MCF 10A (cell line): ENCODE measurements at places on chromosomes 4 and X. TPM values are rescaled to one million over a fixed set of nuclear protein-coding genes. Genes with fewer than 3 reads are reported as not detected.

Gene LGI2
- 0.20 TPM in 1 of 2 replicates, not detected in the other for total RNA-seq

Gene SCRG1
- not detected in 2 replicates for total RNA-seq

Gene CAPN6
- 0.37 TPM in 1 of 2 replicates, not detected in the other for total RNA-seq

- DNase-seq: no peak
- H3K36me3 ChIP-seq: no peaks in the 10 kb centered on the region
- H3K4me3 ChIP-seq: no peak overlapping the region
- no peak overlapping the region for H3K27ac ChIP-seq
- H3K27me3 ChIP-seq: peaks cover 63% of the 10 kb centered on the region
Measured at GRCh38 chrX:133850399-133850798, 135.0 kb downstream of the GPC3 start.

- DNase-seq: no peak
- H3K4me3 ChIP-seq: no peak overlapping the region
- H3K27me3 ChIP-seq: peaks cover 10% of the 10 kb centered on the region
- H3K4me1 ChIP-seq: no peaks in the 10 kb centered on the region
- H3K36me3 ChIP-seq: no peaks in the 10 kb centered on the region
Measured at GRCh38 chrX:104918122-104918521, 302.4 kb downstream of the TEX13A start.

GRCh38 chrX:42759881-42760280 is 18.1 kb downstream of the PPP1R2C start:
- no peak overlapping the region for H3K27ac ChIP-seq
- H3K4me3 ChIP-seq: no peak overlapping the region
- DNase-seq: no peak
- H3K36me3 ChIP-seq: no peaks in the 10 kb centered on the region

DNA sequence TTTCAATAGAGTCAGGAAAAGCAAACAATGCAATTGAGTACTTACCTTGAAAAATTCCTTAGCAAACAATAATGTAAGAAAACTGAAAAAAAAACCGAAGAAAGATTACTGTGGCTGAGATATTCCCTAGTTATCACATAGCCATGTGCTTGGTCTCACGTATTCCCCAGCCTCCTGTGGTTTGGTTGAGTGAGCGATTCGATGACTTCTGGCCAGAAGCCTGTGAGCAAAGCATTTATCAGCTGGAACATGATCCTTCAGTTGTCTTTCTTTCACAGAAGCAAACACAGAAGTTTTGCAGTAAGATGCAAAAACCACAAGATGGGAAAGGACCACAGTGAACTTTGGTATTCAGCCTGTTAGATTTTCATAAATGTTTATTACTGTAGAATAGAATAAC is 1754.3 kb upstream of the AGA start:
- H3K4me1 ChIP-seq: peaks cover 8% of the 10 kb centered on the region
- H3K4me3 ChIP-seq: no peak overlapping the region
- no peaks in the 10 kb centered on the region for H3K36me3 ChIP-seq
- H3K27ac ChIP-seq: no peak overlapping the region
- no peaks in the 10 kb centered on the region for H3K27me3 ChIP-seq

DNA sequence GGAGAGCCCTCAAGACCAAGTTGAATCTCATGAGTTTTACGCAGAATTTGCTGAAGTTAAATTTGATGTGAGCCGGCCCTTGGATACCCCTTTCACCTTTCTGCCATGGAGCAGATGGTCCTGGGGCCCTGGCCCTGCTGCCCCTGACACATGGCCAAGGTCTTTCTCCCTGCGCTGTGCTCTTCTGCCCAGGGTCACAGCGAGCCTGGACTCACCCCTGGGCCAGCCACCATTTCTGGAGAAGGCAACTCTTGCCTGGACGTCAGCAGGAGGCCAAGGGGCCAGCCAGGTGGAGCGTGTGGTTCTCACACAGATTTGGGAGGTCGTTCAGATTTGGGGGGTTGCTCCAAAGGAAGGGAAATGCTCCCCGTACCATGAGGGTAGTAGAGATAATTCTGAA is 30.0 kb downstream of the PCGF3 start:
- no peak overlapping the region for H3K4me3 ChIP-seq
- H3K27me3 ChIP-seq: no peaks in the 10 kb centered on the region
- no peaks in the 10 kb centered on the region for H3K4me1 ChIP-seq

GRCh38 chr4:137359691-137360315 is 172.5 kb downstream of the PCDH18 start:
- no peak overlapping the region for H3K27ac ChIP-seq
- no peak for DNase-seq
- no peaks in the 10 kb centered on the region for H3K36me3 ChIP-seq
- no peaks in the 10 kb centered on the region for H3K27me3 ChIP-seq

GRCh38 chr4:17426222-17426621 is 85.7 kb downstream of the QDPR start:
- no peak overlapping the region for H3K27ac ChIP-seq
- DNase-seq: no peak
- H3K4me3 ChIP-seq: no peak overlapping the region
- no peaks in the 10 kb centered on the region for H3K36me3 ChIP-seq
- peaks cover 8% of the 10 kb centered on the region for H3K27me3 ChIP-seq
- H3K4me1 ChIP-seq: no peaks in the 10 kb centered on the region

- no peak overlapping the region for H3K27ac ChIP-seq
- H3K4me1 ChIP-seq: no peaks in the 10 kb centered on the region
- DNase-seq: peak; percentile 16
- H3K36me3 ChIP-seq: no peaks in the 10 kb centered on the region
- peaks cover 11% of the 10 kb centered on the region for H3K27me3 ChIP-seq
Measured at GRCh38 chrX:34332334-34332733, 200.2 kb upstream of the FAM47A start.

GRCh38 chr4:119068529-119068962 is 67.1 kb upstream of the MYOZ2 start:
- H3K4me1 ChIP-seq: peaks cover 25% of the 10 kb centered on the region
- peak; percentile 63 for DNase-seq
- no peaks in the 10 kb centered on the region for H3K36me3 ChIP-seq
- H3K27ac ChIP-seq: peak overlapping the region; percentile 72

DNA sequence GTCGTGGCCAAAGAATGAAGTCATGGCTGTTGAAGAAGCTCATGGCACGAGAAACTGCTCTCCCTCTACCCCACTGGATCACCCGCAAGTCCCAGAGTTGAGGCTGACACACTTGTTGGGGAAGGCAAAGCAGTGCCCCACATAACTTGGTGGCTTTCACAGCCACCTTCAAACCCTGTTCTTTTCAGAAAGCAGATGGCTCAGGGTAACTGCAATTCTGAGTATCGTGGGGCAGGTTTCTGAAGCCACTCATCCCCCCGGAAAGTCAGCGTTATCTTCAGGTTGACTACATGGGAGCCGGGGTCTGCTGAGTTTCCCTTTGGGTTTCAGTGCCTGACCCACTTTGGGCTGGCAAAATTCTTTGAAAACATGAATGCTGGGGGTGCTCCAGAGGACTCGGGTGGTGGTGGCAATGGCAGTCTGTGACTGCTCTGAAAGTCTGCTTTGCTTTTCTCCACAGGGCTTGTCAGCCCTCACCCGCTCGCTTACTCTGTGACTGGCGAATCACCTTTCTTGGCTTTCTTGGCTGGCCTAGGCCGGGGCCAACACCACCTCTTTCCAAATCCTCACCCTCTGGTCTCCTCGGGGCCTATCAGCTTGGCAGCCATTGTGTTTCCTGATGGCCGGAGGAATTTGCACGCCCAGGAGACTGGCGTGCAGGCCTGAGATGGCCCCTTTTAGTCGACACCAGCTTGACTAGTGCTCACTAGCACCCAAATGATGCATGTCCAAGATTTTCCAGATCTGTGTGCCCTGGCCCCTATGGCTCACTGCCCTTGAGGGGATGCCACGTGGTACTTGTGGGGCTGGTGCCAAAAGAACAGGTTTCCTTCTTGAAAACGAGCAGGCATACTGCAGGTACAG is 7.3 kb downstream of the PPP1R3F start:
- no peaks in the 10 kb centered on the region for H3K36me3 ChIP-seq
- H3K27ac ChIP-seq: peak overlapping the region; percentile 73
- H3K27me3 ChIP-seq: no peaks in the 10 kb centered on the region
- H3K4me3 ChIP-seq: no peak overlapping the region
- DNase-seq: no peak

DNA sequence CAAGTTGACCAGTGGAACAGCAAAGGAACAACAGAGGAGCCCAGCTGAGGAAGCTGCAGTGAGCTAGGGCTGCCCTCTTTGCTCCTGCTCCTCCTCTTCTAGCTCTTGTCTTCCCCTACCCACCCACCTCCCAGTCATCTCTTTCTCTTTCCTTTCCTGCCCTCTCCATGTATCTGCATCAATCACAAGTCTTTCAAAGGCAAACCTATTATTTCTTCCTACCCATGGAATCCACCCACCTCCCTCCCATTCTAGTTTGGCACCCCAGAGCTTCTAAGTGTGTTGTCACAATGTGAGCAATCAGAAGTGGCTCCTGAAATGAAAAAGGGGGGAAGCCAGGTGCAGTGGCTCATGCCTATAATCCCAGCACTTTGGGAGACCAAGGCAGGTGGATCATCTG is 69.3 kb downstream of the TSC22D3 start:
- H3K36me3 ChIP-seq: peaks cover 7% of the 10 kb centered on the region
- H3K4me1 ChIP-seq: peaks cover 14% of the 10 kb centered on the region
- H3K4me3 ChIP-seq: no peak overlapping the region
- no peak overlapping the region for H3K27ac ChIP-seq
- H3K27me3 ChIP-seq: peaks cover 57% of the 10 kb centered on the region

- peaks cover 6% of the 10 kb centered on the region for H3K4me1 ChIP-seq
- H3K27me3 ChIP-seq: no peaks in the 10 kb centered on the region
- H3K27ac ChIP-seq: no peak overlapping the region
- no peaks in the 10 kb centered on the region for H3K36me3 ChIP-seq
Measured at GRCh38 chr4:178554352-178554751, 1112.1 kb upstream of the AGA start.

GRCh38 chrX:8305350-8305749 is 134.3 kb upstream of the VCX2 start:
- H3K4me1 ChIP-seq: no peaks in the 10 kb centered on the region
- no peaks in the 10 kb centered on the region for H3K27me3 ChIP-seq
- no peak for DNase-seq
- no peak overlapping the region for H3K4me3 ChIP-seq
- H3K36me3 ChIP-seq: no peaks in the 10 kb centered on the region

DNA sequence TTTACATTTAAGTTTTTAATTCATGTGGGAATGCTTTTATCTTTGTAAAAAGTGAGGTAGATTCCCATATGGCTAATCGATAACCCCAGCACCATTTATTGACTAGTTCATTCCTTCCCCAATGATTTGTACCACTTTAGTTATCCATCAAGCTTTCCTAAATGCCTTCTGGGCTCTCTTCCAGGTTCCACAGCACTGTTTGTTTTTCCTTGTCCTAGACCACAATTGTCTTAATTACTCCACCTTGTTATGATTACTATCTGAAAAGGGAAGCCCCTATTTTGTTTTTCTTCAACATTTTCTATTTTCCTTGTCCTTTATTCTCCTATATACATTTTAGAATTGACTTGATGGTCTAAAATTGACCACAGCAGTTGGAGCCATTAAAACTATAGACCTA is 48.5 kb upstream of the GPRIN3 start:
- no peaks in the 10 kb centered on the region for H3K36me3 ChIP-seq
- no peaks in the 10 kb centered on the region for H3K4me1 ChIP-seq
- H3K27me3 ChIP-seq: no peaks in the 10 kb centered on the region
- no peak overlapping the region for H3K27ac ChIP-seq
- no peak overlapping the region for H3K4me3 ChIP-seq
- DNase-seq: peak; percentile 44

DNA sequence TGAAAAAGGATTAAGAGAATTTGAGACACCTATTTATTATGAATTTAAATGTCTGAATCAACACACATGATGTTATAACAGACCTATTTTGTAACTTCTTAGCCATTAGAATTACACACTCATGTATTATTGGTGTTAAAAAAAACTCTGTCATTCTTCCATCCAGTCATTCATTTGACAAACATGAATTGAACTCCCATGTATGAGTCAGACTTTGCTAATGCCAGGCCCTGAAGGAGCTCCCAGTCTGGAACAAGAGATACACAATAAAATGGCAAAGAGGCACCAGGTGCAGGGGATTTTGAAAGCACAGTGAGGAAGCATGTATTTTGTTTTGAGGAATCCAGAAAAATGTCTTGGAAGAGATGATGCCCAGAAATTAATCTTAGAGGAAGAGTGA is 87.7 kb upstream of the EFHC2 start:
- DNase-seq: peak; percentile 77
- H3K36me3 ChIP-seq: no peaks in the 10 kb centered on the region
- peak overlapping the region; percentile 5 for H3K4me3 ChIP-seq
- peaks cover 46% of the 10 kb centered on the region for H3K27me3 ChIP-seq
- peaks cover 7% of the 10 kb centered on the region for H3K4me1 ChIP-seq
- H3K27ac ChIP-seq: no peak overlapping the region

DNA sequence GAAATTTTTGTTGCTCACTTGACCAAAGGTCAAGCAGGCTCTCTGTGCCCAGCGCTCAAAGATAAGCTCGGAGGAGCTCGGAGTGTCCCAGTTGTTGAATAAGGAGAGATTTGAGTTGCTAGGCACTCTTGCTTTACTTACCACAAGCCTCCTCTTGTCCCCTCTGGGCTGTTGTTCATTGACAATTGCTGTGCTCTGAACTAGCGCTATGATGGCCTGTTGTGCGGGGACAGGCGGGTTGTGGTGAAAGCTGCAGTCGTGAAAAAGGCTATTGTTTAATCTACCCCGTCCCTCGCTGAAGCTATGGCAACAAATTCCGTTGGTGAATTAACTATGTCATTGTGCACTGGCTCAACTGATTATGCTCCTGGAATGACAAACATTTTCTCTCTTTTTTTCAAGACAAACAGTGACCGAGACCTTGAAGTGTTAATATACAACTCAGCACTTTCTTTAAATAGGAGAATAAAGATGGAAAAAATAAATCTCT is 21.0 kb upstream of the POLA1 start:
- no peaks in the 10 kb centered on the region for H3K36me3 ChIP-seq
- no peak for DNase-seq
- no peaks in the 10 kb centered on the region for H3K4me1 ChIP-seq
- no peak overlapping the region for H3K27ac ChIP-seq
- peaks cover 38% of the 10 kb centered on the region for H3K27me3 ChIP-seq
- no peak overlapping the region for H3K4me3 ChIP-seq

DNA sequence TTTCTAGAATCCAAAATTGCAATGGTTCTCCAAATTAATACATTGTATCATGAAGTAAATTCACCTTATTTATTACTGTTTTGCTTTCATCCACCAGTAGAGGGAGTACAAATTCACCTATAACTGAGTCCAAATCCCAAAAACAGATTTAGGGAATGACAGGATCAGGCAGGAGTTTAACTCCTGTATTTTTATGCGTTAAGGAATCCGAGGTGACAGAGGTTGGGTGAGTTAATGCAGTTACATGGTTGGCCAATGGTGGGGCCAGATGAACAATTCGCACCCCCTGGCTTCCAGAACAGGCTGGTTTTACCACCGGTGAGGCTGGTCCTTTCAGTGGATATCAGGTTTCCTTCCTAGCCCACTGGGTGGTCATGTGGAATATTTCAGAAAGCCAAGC is 82.4 kb downstream of the MTNR1A start:
- peak; percentile 56 for DNase-seq
- H3K4me3 ChIP-seq: no peak overlapping the region
- H3K36me3 ChIP-seq: no peaks in the 10 kb centered on the region
- H3K27me3 ChIP-seq: no peaks in the 10 kb centered on the region
- H3K27ac ChIP-seq: no peak overlapping the region
- H3K4me1 ChIP-seq: no peaks in the 10 kb centered on the region

- no peak for DNase-seq
- no peaks in the 10 kb centered on the region for H3K36me3 ChIP-seq
- no peaks in the 10 kb centered on the region for H3K27me3 ChIP-seq
- no peak overlapping the region for H3K4me3 ChIP-seq
- no peak overlapping the region for H3K27ac ChIP-seq
Measured at GRCh38 chr4:124519196-124519595, 193.3 kb downstream of the ANKRD50 start.

GRCh38 chr4:113056318-113056717 is 6.9 kb downstream of the ANK2 start:
- H3K27me3 ChIP-seq: no peaks in the 10 kb centered on the region
- H3K27ac ChIP-seq: no peak overlapping the region
- no peak overlapping the region for H3K4me3 ChIP-seq
- DNase-seq: no peak
- H3K36me3 ChIP-seq: no peaks in the 10 kb centered on the region
